ENCODE measurements at places on chromosomes 12 and 14. TPM values are rescaled to one million over a fixed set of nuclear protein-coding genes. Genes with fewer than 3 reads are reported as not detected.

- no peaks in the 10 kb centered on the region for H3K4me1 ChIP-seq
- H3K27me3 ChIP-seq = no peaks in the 10 kb centered on the region
- no peak overlapping the region for H3K27ac ChIP-seq
- no peaks in the 10 kb centered on the region for H3K36me3 ChIP-seq
These were observed 422.3 kb upstream of the DCN start for GRCh38 chr12:91604897-91605296.

DNA sequence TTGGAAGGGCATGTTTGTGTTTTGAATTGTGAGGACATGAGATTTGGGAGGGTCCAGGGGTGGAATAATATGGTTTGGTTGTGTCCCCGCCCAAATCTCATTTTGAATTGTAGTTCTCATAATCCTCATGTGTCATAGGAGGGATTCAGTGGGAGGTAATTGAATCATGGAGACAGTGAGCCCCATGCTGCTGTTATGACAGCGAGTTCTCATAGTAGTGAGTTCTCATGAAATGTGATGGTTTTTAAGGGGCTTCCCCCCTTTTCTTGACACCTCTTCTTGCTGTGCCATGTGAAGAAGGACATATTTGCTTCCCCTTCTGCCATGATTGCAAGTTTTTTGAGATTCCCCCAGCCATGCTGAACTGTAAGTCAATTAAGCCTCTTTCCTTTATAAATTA lies 260.0 kb downstream of the DUSP6 start:
- no peak overlapping the region for H3K4me3 ChIP-seq
- H3K27me3 ChIP-seq = no peaks in the 10 kb centered on the region
- no peak for DNase-seq
- H3K4me1 ChIP-seq = no peaks in the 10 kb centered on the region

DNA sequence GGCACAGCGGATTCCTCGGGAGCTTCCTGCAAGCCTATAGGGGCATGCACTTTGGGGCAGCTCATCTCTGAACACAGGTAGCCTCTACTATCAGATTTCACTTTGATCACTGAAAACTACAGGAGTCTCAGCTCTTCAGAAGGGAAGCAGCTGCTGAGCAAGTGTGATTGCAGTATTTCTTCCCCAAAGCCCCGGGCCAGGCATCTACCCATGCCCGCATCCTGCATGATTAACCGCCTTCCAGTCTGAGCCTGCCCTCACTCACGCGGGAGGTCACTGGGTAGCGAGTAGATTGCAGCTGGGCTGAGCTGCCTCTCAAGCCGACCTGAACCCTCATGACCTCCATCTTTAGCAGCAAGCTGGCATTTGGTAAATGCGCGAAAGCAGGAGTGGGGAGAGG lies 334.7 kb downstream of the DPF3 start:
- no peaks in the 10 kb centered on the region for H3K27me3 ChIP-seq
- no peaks in the 10 kb centered on the region for H3K36me3 ChIP-seq
- peaks cover 5% of the 10 kb centered on the region for H3K4me1 ChIP-seq
- no peak overlapping the region for H3K27ac ChIP-seq

GRCh38 chr12:52444647-52445595 lies 7.0 kb downstream of the KRT6B start:
- H3K36me3 ChIP-seq = no peaks in the 10 kb centered on the region
- H3K4me3 ChIP-seq = no peak overlapping the region
- H3K4me1 ChIP-seq = no peaks in the 10 kb centered on the region
- H3K27ac ChIP-seq = no peak overlapping the region
- no peaks in the 10 kb centered on the region for H3K27me3 ChIP-seq

DNA sequence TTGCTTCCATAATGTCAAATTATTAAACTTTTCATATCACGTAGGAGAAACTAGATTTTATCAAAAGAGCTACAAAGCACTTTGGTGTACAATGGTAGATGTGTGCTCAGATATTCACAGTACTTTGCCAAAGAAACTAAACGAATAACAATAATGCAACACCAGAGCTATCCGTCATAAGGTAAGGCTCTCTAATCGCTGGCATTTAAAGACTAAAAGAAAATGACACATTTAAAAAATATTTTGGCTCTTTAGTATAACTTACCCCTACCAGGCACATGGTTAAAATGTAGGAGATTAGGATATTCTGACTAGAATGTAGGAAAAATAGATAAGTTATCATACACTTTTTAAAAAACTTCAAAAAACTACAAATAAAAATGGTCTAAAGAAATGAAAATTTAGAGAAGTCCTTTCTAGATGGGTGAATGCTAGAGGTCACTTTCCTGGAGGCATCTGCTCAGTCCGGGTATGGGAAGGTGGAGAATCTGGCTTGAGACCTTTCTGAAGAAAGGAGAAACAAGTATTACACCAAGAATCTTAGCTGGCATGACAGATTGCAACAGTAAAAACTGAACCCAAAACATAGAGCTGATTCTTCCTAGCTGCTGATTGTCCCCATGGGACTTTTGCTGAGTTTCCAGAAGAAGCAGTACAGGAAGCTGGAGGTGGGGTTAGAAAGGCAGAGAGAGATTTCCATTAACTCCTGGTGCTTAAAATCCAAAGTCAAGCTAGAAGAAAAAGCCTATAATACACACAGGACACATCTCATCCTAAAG lies 67.9 kb downstream of the FAR2 start:
- no peak for DNase-seq
- H3K27me3 ChIP-seq = no peaks in the 10 kb centered on the region
- no peaks in the 10 kb centered on the region for H3K4me1 ChIP-seq
- no peak overlapping the region for H3K27ac ChIP-seq
- no peaks in the 10 kb centered on the region for H3K36me3 ChIP-seq
- no peak overlapping the region for H3K4me3 ChIP-seq

GRCh38 chr14:105941226-105942166 lies 415.1 kb downstream of the TMEM121 start:
- no peaks in the 10 kb centered on the region for H3K36me3 ChIP-seq
- no peaks in the 10 kb centered on the region for H3K4me1 ChIP-seq
- H3K27ac ChIP-seq = no peak overlapping the region
- no peak for DNase-seq

DNA sequence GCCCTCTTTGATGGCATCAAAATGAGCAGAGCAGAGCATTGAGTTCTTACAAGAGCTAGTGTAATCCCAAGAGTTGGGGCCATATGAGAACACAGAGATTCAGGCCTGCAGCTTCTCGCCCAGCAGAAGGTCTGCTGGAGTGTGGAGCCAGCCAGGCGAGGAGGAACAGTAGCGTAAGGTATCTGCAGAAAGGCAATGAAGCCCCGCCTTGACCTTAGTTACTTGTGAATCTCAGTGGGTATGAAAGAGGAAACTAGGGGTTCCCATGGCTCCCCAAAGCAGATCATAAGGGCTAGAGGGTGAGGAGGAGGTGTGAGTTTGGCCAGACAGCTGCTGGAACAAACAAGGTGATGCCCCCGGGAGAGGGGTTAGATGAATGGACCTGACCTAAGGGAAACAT lies 49.4 kb downstream of the SLC8A3 start:
- H3K36me3 ChIP-seq = no peaks in the 10 kb centered on the region
- H3K27ac ChIP-seq = no peak overlapping the region
- DNase-seq = no peak
- H3K27me3 ChIP-seq = no peaks in the 10 kb centered on the region

- H3K4me3 ChIP-seq = no peak overlapping the region
- DNase-seq = no peak
- no peaks in the 10 kb centered on the region for H3K27me3 ChIP-seq
- no peaks in the 10 kb centered on the region for H3K4me1 ChIP-seq
- no peak overlapping the region for H3K27ac ChIP-seq
These were observed 145.9 kb downstream of the ANO4 start for GRCh38 chr12:100940503-100940902.

DNA sequence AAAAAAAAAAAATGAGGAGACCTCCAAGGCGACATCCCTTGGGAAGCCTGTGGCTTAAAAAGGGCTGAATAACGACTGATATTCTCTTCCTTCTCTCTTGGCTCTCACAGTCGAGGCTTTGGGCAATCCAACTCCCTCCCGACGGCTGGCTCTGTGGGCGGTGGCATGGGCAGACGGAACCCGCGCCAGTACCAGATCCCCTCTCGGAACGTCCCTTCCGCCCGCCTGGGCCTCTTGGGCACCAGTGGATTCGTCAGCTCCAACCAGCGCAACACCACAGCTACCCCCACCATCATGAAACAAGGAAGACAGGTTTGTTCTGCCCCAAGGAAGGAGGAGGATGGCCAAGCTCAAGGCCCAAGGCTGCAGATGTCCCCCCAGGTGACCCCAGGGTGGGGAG lies 127.8 kb downstream of the GCH1 start:
- no peaks in the 10 kb centered on the region for H3K27me3 ChIP-seq
- H3K4me3 ChIP-seq = no peak overlapping the region
- H3K27ac ChIP-seq = peak overlapping the region; percentile 68
- no peak for DNase-seq

GRCh38 chr12:1529862-1530591 lies 64.4 kb downstream of the FBXL14 start:
- H3K27me3 ChIP-seq = no peaks in the 10 kb centered on the region
- peak; percentile 12 for DNase-seq

GRCh38 chr12:108642899-108643654 lies 9.4 kb upstream of the SELPLG start:
- H3K27me3 ChIP-seq = no peaks in the 10 kb centered on the region
- peaks cover 28% of the 10 kb centered on the region for H3K4me1 ChIP-seq
- no peak for DNase-seq
- no peak overlapping the region for H3K27ac ChIP-seq
- H3K4me3 ChIP-seq = no peak overlapping the region

DNA sequence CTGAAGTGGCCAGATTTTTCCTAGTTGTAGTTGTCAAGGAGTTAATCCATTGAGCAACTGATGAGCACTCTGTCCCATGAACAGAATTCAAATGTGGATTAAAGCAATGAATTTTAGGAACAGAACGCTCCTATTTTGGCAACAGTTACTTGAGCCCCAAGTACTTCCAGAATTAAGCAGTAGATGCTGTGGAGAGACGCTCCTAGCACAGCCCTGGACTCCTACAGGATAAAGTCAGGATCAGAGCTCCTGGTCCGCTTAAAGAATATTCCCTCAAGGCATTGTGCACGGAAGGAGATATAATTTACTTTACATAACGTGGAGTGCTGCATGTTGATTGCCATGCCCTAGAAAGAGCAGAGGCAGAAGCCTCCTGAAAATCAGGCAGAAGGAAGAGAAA lies 53.4 kb downstream of the FLRT2 start:
- H3K36me3 ChIP-seq = no peaks in the 10 kb centered on the region
- no peak overlapping the region for H3K27ac ChIP-seq
- no peak for DNase-seq
- no peak overlapping the region for H3K4me3 ChIP-seq

GRCh38 chr14:95758331-95758730 lies 44.4 kb upstream of the TCL1A start:
- no peak overlapping the region for H3K4me3 ChIP-seq
- no peak for DNase-seq

- no peak overlapping the region for H3K27ac ChIP-seq
- no peaks in the 10 kb centered on the region for H3K4me1 ChIP-seq
- no peaks in the 10 kb centered on the region for H3K36me3 ChIP-seq
- no peak for DNase-seq
- no peaks in the 10 kb centered on the region for H3K27me3 ChIP-seq
These were observed 1324.7 kb downstream of the AACS start for GRCh38 chr12:126389961-126390360.

DNA sequence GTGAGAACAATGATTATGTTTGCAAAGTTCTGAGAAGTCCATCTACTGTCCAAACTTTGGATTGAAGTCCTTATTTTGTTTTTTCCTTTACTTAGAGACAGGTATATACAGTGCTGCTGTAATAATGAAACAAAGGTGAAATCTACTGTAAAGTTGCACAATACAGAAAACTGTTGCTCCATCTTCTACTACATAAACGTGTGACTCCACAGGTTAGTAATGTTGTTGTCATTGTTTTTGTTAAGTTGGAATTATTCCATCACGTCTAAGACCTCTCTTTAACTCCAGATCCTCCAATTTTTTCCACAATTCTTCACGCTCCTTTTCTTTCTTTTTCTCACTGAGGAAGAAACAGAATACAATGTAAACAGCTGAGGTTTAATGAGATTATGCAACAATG lies 57.0 kb upstream of the GPHB5 start:
- H3K27ac ChIP-seq = no peak overlapping the region
- H3K36me3 ChIP-seq = peaks cover 1% of the 10 kb centered on the region
- H3K4me3 ChIP-seq = no peak overlapping the region
- peak; percentile 9 for DNase-seq

- peak; percentile 74 for DNase-seq
- H3K27me3 ChIP-seq = no peaks in the 10 kb centered on the region
- no peak overlapping the region for H3K27ac ChIP-seq
- H3K4me3 ChIP-seq = no peak overlapping the region
- H3K4me1 ChIP-seq = no peaks in the 10 kb centered on the region
These were observed 47.8 kb upstream of the KIF21A start for GRCh38 chr12:39490500-39491282.

GRCh38 chr14:32826404-32827082 lies 112.1 kb upstream of the NPAS3 start:
- no peaks in the 10 kb centered on the region for H3K36me3 ChIP-seq
- H3K4me1 ChIP-seq = no peaks in the 10 kb centered on the region

DNA sequence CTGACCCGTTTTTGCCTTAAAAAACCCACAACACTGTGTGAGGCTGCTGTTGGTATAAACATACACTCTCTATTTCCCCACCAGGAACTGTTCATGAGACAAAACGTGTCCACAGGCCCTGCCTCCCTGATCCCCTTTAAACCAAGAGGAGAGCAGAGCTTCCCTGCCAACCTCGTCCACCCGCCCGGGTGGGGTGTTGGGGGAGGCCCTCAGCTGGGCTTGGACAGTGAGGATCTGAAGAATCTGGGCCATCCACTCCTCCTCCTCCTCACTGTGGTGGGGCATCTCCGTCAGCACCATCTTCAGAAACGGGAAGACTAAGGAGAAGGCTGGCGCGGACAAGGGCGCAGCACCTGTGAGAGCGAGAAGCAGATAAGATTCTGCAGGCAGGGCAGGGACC lies 36.8 kb downstream of the GCN1 start:
- no peaks in the 10 kb centered on the region for H3K4me1 ChIP-seq
- peaks cover 62% of the 10 kb centered on the region for H3K36me3 ChIP-seq
- no peaks in the 10 kb centered on the region for H3K27me3 ChIP-seq
- H3K4me3 ChIP-seq = no peak overlapping the region

DNA sequence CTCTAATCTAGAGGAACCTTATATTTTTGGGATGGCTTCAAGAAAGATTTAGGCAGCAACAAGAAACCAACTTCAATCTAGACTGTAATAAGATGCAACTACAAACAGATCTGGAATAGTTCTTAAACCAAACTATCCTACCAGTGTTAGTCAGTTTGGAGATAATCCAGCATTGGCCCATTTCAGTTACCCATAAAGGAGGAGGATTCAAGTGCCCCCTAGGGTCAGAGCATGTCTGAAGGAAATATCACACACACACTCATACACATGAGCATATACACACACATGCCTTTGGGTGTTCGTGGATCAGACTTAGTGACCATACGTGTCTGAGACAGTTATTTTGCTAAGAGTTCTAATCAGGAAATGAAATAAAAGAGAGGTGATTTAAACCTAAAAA lies 261.2 kb downstream of the ADAMTS20 start:
- H3K27me3 ChIP-seq = no peaks in the 10 kb centered on the region
- H3K4me1 ChIP-seq = peaks cover 3% of the 10 kb centered on the region
- H3K4me3 ChIP-seq = no peak overlapping the region
- no peak overlapping the region for H3K27ac ChIP-seq
- no peak for DNase-seq

The GPR84 gene
- total RNA-seq = not detected

The GALC gene
- total RNA-seq = 18.7 TPM

The USP44 gene
- total RNA-seq = 27.4 TPM

The KRT72 gene
- not detected for total RNA-seq

The KRT82 gene
- not detected for total RNA-seq

The TEX52 gene
- not detected for total RNA-seq

The RASSF8 gene
- 50.6 TPM for total RNA-seq

Measured in fibroblast of lung (primary cell).